NCI-H1930 (cell line): ENCODE measurements at places on chromosomes 1 and 21.

GRCh38 chr1:195965036-195965435 lies 643.2 kb downstream of the KCNT2 start:
- no peak for DNase-seq

DNA sequence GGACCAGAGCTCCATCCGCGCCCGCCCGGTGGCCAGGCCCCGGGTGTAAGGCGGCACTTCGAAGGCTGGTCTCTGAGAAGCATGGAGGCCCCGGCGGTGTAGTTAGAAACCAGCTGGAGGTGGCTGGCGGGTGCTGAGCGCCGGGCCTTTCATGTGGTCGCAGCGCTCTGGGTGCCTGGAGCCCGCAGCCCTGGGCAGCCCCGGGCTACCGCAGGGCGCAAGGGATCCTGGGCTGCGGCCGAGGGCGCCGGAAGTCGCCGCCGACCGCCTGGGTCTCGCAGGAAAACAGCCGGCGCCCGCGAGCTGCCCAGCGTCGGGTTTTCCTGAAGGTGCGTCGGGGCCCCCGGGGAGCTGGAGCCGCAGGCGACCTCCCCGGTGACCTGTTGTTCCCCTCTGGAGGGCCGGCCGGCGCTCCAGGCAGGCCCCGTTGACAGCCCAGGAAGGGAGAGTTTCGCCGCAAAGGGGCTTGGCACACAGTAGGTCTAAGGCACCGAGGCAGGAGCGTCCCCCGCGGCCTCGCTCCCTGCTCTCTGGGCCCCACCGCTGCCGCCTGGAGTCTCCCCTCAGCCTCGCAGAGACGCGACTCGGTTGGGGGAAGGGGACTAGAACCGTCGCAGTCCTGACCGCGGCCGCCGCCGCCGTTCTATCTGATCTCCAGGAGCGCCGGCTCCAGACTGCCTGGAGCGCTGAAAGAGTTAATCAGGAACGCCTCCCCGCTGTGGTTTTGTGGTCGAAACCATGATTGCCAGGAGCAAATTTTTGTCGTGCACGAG lies 2.7 kb downstream of the GRHL3 start:
- DNase-seq: no peak

DNA sequence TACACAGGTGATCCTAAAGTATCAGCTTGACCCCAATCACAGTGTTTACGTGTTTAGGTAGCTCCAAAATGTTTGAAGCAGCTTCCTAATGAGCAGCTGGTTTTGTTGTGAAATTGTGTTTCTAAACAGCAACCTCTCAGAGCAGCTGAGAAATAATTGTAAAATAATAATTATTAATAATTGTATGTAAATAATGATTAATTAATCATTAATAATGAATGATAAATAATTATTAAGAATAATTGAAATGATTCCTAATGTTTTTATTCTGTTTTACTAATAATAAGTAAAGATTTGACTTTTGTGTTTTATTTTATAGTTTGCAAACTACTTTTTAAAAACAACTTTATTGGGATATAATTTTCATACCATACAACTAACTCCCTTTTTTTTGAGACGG lies 182.2 kb downstream of the URB2 start:
- no peak for DNase-seq

DNA sequence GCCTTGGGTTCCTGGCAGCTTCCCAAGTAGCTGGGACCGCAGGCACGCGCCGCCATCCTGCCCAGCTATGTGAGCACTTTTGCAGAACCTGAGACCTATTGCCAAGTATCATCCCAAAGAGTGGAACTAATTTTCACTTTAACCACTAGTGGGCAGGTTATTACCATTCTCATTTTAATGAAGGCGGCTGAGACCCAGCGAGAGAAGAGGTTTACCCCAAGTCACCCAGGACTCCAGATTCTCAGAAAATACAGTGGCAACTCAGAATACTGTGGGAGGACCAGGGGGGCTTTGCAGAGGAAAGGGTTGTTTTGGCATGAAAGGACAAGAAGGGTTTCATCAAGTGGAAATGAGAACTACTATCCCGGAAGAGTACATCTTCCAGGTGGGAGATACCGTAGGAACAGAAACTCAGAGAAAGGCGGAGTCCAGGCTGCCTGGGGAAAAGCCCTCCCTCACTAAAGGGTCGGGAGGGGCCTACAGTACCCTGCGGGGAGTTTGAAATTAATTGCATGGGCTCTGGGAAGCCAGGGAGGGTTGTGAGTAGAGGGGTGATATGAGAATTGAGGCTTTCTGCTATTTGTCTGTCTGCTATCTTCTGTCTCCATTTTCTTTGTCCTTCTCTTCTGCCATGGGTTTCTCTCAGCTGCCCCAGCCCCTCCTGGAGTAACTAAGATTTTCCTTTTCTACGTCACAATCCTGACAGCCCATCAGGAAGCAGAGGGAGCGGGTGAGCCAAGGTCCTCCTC lies 7.2 kb upstream of the SEMA4A start:
- peak; percentile 34 for DNase-seq

- DNase-seq: peak; percentile 73
Observed at GRCh38 chr1:56153276-56153675, 426.1 kb downstream of the PLPP3 start.
